ENCODE measurements at places on chromosomes 11 and 22. TPM values are rescaled to one million over a fixed set of nuclear protein-coding genes. Genes with fewer than 3 reads are reported as not detected.
A peak's percentile ranks its signal among the peaks of the same experiment; 100 is the strongest.

Gene ZNF70
- 8.0 TPM for total RNA-seq

Gene SNX19
- 47.9 TPM for total RNA-seq

Gene EHBP1L1
- 4.7 TPM for total RNA-seq

GRCh38 chr11:2120359-2121100 lies 18.7 kb downstream of the IGF2 start:
- peaks cover 7% of the 10 kb centered on the region for H3K27me3 ChIP-seq
- H3K4me1 ChIP-seq = no peaks in the 10 kb centered on the region
- H3K4me3 ChIP-seq = no peak overlapping the region

DNA sequence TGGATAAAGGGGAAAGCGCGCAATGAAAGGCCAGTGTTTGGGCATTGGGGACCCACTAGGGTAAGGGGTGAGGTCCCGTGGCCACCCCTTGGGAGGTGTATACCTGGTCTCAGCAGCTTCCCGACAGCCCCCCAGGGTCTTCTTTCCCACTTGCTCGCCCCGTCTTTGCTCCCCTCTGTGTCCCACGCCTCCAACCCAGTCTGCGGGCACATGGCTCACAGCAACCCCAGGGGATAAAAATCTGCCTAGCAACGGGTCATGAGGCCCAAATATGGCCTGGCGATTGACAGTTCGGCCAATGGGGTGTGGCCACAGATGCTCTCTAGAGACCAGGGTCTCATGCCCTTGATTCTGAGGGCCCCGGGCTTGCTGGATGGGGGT lies 41.6 kb downstream of the AHNAK start:
- H3K27ac ChIP-seq = no peak overlapping the region
- H3K4me1 ChIP-seq = peaks cover 20% of the 10 kb centered on the region
- H3K36me3 ChIP-seq = no peaks in the 10 kb centered on the region
- H3K27me3 ChIP-seq = peaks cover 17% of the 10 kb centered on the region
- DNase-seq = no peak

DNA sequence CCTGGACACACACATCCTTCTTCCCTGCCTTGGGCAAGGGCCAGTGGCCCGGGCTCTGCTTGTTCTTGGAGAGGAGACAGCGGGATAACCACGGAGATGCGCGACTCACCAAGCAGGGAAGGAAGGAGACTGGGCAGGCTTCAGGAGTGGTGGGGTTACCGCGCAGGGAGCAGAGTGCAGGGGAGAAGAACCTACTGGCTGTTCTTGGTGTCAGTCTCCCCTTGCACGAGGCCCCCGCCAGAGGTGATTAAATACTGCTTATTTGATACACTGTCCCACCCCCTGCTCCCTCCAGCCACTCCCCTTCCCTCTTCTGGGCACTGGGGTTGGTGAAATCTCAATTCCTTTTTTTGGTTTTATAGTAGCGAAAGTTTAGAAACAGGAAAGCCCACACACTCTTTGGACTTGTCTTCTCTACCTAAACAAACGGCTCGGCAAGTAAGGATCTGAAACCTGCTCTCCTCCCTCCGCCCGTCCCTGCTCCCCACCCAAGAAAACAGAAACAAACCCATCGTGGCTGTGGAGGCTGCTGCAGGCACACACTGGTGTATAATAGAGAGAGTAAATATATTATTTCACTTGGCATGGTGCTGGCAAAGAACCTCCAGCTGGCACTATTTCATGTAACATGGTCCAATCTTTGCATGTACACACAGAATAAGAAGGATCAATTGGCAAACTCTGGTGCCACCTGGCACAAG lies 10.8 kb downstream of the LARGE2 start:
- no peak overlapping the region for H3K27ac ChIP-seq
- no peaks in the 10 kb centered on the region for H3K4me1 ChIP-seq
- no peak for DNase-seq

GRCh38 chr11:62273789-62274275 lies 3.9 kb downstream of the SCGB2A2 start:
- no peak overlapping the region for H3K27ac ChIP-seq
- no peak overlapping the region for H3K4me3 ChIP-seq
- peaks cover 4% of the 10 kb centered on the region for H3K27me3 ChIP-seq
- no peak for DNase-seq
- H3K36me3 ChIP-seq = no peaks in the 10 kb centered on the region

- H3K27ac ChIP-seq = peak overlapping the region; percentile 100
- H3K4me3 ChIP-seq = peak overlapping the region; percentile 100
- peaks cover 30% of the 10 kb centered on the region for H3K36me3 ChIP-seq
- peaks cover 12% of the 10 kb centered on the region for H3K27me3 ChIP-seq
- H3K4me1 ChIP-seq = peaks cover 58% of the 10 kb centered on the region
These were observed 737 bp downstream of the RBM4 start for GRCh38 chr11:66639066-66639813.

DNA sequence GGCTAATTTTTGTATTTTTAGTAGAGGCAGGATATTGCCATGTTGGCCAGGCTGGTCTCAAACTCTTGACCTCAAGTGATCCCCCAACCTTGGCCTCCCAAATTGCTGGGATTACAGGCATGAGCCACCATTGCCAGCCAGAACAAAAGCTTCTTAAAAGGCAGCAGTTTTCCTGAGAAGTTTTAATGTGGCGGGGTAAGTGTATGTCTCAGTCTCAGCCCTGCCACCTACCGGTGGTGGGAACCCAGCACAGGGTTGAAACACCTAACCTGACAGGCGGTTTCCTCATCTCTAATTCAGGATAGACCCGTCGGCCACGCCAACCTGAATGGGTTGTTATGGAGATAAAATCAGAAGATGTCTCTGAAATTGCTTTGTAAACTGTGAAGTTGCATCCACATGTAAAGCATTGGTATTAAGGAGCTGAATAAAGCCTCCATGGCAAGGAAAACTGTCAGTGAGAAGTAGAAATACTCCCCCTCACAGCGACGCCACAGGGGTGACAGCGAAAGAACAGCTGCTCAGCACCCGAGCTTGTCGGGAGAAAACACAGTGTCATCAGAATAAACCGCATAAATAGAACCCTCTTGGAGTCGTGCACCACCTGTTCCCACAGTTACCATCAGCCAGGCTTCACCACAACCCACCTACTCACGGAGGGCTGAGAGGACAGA lies 165.9 kb upstream of the NCAM1 start:
- H3K27me3 ChIP-seq = no peaks in the 10 kb centered on the region
- H3K4me1 ChIP-seq = peaks cover 10% of the 10 kb centered on the region
- peak; percentile 63 for DNase-seq
- no peak overlapping the region for H3K4me3 ChIP-seq
- no peak overlapping the region for H3K27ac ChIP-seq

- DNase-seq = no peak
- no peaks in the 10 kb centered on the region for H3K27me3 ChIP-seq
- no peak overlapping the region for H3K4me3 ChIP-seq
- H3K4me1 ChIP-seq = peaks cover 17% of the 10 kb centered on the region
- H3K36me3 ChIP-seq = no peaks in the 10 kb centered on the region
These were observed 72.7 kb downstream of the SC5D start for GRCh38 chr11:121365304-121365703.

DNA sequence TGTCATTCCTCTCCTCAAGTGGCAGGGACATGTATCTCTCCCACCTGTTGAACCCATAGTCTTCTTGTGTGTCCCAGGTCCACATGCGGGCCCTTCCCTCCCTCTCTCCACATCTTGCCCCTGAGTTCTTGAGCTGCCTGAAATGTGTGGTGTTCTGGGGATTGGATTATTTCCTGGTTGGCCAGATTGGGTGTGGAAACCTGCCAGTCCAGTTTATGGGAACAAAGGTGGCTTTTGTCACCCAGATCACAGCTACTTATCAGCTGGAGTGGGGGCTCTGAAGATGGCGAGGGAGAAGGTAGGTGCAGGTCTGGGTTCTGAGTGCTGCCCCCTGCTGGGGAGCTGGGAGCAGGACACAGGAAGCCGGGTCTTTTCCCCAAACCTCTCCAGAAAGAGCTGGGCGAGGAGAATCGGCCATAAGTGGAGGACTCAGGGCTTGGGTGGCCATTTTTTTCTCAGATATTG lies 14.2 kb downstream of the DTX4 start:
- H3K27me3 ChIP-seq = peaks cover 2% of the 10 kb centered on the region
- peak; percentile 53 for DNase-seq
- H3K36me3 ChIP-seq = peaks cover 56% of the 10 kb centered on the region
- no peak overlapping the region for H3K27ac ChIP-seq

DNA sequence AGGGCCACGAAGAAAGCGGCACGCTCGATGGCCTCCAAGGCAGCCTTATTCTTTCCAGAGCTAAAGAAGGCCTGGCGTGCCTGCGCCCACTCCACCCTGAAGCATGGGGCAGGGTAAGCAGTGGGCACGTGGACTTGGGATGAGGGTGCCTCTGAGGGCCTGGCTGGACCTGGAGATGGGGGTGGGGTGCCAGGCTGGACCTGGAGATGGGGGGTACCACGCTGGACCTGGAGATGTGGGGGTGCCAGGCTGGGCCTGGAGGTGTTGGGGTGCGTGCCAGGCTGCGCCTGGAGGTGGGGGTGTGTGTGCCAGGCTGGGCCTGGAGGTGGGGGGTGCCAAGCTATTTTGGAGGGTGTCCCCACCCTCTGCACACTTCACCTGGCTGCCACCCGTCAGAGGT lies 5.3 kb downstream of the CPT1B start:
- peaks cover 14% of the 10 kb centered on the region for H3K27me3 ChIP-seq
- no peak overlapping the region for H3K4me3 ChIP-seq
- H3K4me1 ChIP-seq = no peaks in the 10 kb centered on the region
